WTC11 (cell line): ENCODE measurements at places on chromosomes 5 and 9.

GRCh38 chr9:104858846-104859245, 69.1 kb downstream of the ABCA1 start:
- DNase-seq: no peak

DNA sequence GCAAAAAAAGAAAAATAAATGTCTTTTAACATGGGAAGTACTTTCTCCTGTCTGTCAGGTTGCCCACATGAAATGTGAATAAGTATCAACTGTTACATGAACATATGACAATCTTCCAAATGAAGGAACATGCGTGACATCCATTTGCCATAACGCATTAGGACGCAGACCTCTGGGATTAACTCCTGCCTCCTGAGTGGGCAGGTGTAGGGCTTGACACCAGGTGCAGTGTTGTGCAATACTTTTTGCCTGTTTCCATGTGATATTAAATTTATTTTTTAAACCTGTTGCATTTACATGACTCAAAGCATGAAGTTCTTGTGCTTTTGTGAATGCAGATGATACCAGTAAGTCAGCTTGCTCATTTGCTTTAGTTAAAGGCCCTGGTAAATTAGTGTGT, 8.7 kb upstream of the TMEM141 start:
- DNase-seq: no peak

GRCh38 chr5:177602458-177602830, 2.5 kb downstream of the B4GALT7 start:
- no peak for DNase-seq

GRCh38 chr5:180041301-180042274, 30.0 kb downstream of the RNF130 start:
- DNase-seq: no peak

DNA sequence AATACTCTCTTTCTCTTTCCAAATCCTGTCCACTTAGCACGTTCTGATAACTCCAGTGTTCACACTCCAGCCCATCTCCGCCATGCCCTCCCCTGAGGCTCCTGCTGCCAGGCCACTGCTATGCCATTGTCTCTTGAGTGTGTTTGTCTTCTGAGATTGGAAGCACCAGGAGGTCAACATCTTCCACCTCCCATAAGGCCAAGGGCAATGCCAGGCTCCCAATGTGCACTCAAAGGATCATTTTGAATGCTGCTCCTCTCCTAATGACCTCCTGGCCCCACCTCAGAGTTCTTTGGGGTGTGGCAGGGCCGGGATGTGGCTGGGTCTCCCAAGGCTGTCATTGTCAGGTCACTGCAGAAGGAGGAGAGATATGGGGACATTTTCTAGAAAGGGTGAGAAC, 19.5 kb downstream of the IGIP start:
- no peak for DNase-seq

- DNase-seq: no peak
These were observed 234.2 kb downstream of the SYK start for GRCh38 chr9:91035825-91036208.

DNA sequence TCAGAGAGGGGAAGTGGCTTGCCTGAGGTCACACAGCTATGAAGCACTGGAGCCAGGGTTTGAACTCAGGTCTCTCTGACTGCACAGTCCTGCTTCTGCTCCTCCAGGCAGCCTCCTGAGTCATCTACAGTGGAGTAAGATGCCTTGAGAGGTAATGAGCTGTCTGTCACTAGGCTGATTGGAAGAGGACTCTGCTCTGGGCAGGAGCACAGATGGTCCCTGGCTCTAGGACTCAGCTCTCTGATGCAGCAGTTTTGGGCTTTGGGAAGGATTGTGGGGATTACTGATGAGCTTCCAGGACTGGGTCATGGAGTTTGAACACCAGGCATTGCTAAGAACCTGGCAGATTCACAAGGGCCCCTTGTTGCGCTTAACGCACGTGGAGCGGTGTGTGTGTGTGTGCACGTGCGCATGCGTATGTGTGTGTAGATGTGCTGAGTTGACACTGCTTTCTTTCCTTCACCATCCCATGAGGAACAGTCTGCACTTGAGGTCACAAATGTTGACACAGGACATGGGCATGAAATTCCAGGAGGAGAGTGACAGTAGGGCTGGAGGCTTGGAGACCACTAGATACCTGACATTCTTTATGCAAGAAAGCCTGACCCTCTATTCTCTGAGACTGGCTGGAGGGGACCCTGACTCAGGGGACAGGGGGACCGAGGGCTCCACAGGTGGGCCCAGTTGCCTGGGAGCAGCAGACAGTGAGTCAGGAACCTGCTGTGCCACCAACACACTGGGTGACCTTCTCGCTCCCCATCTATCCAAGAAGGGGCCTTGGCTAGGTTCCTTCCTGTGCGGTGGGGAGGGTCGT, 170.5 kb downstream of the RGS3 start:
- peak; percentile 8 for DNase-seq

GRCh38 chr9:91714020-91714806, 235.8 kb downstream of the ROR2 start:
- peak; percentile 87 for DNase-seq

DNA sequence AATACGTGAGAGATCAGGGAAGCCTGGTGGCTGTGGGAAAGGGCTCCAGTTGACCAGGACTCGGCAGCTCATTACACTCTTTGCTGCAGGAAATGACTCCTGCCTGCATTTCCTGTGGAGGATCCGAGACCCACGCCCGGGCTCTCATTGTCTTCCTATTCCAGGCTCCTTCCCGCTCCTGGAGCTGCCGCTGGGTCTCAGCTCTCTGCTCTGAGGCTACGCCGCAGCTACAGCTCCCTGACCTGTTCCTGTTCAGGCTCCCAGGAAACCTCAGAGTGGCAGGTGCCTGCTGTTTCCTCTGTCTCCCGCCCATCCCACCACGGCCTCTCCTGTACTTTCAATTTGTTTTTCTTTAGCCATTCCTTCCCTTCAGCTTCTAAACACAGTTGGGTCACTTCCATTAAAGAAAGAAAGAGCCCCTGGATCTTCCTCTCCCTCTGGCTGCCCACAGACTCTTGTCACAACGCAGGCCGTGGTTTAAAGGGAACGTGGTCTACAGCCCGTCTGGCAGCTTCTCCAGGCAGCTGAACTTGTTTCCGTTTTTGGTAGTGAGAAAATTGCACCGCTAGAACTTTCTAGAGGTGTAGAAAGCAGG, 71.5 kb downstream of the IL6ST start:
- DNase-seq: peak; percentile 36
